ENCODE measurements at places on chromosomes 3 and 15.

DNA sequence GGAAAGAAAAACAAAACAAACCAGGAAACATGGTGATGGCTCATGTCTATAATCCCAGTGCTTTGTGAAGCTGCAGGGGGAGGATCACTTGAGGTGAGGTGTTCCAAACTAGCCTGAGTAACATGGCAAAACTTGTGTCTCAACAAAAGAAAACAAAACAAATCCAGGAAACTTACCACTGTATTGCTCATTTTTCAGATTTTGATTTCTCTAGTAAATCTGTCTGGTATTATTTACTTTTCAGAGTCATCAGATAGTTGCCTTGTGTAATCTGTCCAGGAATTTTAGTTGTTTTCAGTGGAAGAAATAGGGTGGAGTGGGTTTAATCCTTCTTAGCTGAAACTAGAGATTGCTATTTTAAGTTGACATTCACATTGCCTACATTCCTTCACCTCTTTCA is 91.8 kb upstream of the ALCAM start:
- DNase-seq: no peak

GRCh38 chr3:191963182-191963581 is 502.2 kb downstream of the PYDC2 start:
- DNase-seq: no peak

DNA sequence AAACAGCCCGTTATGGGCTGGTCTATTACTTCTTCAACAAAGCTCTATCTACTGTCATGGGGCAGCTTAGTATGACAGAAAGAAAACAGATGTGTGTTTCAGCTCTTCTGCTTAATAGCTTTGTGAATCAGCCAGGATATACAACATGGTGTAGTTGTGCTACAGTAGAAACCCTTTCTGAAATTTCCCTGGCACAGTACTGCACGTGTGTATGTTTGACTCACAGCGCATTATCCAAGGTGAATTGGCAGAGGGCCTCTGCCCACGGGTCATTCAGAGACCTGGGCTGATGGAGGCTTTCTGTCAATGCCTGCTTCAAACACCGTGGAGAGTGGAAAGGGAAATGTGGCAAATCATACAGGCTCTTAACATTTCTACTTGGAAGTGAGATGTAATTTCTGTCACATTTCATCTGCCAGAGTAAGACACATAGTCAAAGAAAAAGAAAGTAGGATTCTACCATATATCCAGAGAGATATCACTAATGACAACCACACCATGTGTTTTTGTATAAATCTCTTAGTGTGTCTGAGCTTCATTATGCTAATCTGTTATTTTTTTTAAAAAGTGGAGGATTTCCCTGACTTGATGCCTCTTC is 505.1 kb downstream of the CNTN4 start:
- DNase-seq: no peak

DNA sequence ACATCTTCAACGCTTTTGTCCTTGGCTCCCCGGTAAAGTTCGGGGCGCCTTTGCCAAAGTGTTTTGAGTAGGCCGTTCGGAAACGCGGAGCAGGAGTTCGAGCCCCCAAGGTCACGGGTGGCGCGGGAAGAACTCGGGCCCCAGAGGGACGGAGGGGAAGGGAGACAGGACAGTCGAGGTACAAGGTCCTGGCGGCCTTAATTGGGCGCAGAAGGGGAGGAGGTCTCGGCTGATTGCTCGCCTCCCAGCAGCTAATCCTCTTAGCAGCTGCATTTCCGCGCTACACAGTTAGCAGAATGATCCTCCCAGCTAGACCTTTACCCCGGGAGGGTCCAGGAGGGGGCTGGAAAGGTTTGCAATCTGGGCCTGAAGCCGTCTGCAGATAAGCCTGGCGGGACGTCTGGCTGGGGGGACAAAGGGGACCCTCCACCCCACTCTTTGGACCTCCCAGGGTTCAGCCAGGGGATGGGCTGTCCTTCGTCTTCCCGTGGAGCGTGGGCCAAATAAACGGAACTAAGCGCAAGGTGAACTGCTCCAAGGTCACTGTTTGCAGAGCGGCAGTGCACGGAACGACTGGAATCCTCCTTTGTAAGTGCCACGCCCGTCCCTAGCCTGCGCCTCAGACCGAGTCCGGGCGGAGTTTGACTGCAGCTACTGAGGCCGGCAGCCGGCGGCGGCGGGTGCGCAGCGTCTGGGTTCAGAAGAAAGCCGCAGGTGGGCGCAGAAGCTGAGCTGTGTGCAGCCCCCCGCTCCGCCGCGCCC is 7.2 kb downstream of the EOMES start:
- no peak for DNase-seq

DNA sequence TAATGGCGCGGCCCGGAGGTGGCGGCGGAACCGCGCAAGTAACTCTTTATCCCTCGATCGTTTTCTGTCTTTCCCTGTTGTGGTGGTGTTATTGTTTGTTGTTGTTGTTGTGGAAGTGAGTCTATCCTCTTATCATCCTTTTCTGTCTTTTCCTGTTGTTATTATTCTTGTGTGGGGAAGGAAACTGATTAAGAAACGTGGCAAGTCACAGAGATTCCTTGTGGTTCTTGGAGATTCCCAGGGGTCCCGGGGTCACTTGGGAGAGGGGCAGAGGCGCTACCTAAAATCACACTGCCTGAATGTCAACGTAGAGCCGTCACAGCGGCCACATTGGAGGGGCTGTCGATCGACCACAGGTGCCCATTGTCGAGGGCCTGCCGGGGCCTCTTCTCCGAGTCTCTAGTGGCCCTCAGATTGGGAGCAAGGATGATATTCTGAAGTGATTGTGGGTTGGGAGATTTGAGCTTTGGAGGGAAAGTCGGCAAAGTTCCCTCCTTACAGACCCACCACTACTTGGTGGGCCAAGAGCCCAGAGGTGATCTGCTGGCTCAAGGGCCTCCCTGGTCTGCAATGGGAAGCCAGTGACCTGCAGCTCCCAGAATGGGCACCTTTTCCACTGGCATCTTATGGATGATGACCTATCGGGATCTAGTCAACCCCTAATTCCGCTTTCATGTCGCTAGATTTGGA is 790 bp downstream of the PARP14 start:
- DNase-seq: no peak

DNA sequence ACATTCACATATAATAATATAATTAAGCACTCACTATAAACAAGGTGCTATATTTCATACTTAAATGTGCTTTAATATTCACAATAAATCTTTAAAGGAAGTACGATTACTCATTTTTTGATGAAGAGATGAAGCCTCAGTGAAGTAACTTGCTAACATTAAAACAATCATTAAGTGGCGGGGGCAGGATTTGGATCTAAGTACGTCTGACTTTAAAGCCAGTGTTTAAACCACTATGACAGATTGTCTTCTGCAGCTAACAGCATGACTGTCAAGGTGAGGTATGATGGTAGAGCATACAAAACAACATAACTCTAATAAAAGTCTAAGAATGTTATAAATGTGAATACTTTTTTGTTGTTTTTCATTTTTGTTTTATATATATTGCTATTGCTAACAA is 862.1 kb downstream of the ROBO1 start:
- DNase-seq: no peak

GRCh38 chr3:54882129-54882833 is 45.6 kb downstream of the LRTM1 start:
- DNase-seq: no peak

DNA sequence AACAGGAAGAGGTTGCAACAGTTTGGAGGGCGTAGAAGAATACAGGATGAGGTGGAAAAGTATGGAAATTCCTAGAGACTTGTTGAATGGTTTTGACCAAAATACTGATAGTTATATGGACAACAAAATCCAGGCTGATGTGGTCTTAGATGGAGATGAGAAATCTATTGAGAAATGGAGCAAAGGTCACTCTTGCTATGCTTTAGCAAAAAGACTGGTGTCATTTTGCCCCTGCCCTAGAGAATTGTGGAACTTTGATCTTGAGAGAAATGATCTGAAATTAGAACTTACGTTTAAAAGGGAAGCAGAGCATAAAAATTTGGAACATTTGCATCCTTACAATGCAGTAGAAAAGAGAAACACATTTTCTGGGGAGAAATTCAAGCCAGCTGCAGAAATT is 686.9 kb upstream of the GBE1 start:
- DNase-seq: no peak

- no peak for DNase-seq
Measured at GRCh38 chr15:70588613-70589012, 174.7 kb downstream of the UACA start.

DNA sequence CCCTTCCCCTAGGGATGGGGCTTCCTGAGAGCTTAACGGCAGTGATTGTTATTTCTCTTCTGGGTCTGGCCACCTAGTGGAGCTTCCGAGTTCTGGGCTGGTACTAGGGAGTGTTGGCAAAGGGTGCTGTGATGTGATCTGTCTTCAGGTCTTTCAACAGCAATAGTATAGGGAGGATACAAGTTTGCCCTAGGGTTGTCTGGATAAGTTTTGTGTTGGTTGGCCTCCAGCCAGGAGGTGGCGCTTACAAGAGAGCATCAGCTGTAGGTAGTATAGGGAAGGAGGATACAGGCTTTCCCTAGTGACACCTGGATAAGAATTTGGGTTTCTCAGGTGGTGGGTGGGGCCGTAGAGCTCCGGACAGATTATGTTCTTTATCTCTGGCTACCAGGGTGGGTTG is 19.2 kb upstream of the CPOX start:
- DNase-seq: no peak

DNA sequence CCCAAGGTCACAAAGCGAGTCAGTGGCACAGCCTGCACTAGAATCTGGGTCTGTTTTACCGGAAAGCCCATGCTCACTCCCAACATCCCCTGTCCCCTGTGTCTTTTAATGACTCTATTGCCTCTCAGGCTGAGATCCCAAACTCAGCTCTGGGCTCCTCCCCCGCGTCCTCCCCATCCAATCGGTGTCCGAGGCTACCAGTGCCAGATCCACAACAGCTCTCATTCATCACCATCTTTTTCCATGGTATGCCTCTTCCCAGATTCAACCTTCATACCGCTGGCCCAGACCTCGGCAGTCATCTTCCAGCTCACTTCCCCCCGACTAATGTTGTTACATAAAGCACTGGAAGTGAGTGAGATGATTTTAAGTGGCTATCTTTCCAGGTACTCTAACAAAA is 16.1 kb upstream of the KY start:
- DNase-seq: no peak

GRCh38 chr3:49840388-49840787 is 16.0 kb downstream of the TRAIP start:
- DNase-seq: no peak

- no peak for DNase-seq
Measured at GRCh38 chr15:98217356-98217755, 256.9 kb downstream of the ARRDC4 start.

GRCh38 chr3:112699436-112699978 is 58.6 kb upstream of the CCDC80 start:
- DNase-seq: no peak

GRCh38 chr3:48155122-48155521 is 33.1 kb downstream of the CDC25A start:
- DNase-seq: no peak

- no peak for DNase-seq
Measured at GRCh38 chr3:86815880-86816279, 175.1 kb downstream of the VGLL3 start.

DNA sequence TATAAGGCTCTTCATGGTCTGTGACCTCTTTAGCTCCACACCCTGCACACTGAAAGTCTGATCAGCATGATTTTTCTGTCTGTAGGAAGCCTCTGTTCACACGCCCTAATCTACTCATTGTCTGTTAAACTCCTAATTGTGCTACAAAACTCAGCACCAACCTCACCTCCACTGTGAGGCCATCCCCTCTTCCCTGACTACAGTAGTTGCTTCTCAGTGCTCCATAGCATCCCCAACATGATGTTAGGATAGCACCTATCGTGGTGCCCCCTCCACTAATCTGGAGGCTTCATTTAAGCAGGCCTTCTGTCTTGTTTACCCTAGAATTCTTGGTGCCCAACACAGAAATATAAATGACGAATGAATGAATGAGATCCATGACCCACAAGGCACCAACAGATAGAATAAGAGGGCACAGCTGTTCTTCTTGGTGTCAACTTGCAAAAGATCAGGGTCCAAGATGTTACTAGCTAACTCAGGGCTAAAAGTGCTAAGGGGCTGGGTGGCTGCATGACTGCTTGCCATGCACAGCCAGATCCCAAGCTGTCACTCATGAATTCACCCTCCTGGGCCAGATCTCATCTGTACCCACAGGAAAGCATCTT is 55.2 kb upstream of the HEG1 start:
- no peak for DNase-seq

GRCh38 chr3:40377822-40378221 is 9.2 kb upstream of the ENTPD3 start:
- no peak for DNase-seq

- DNase-seq: no peak
Measured at GRCh38 chr15:64695561-64695992, 79.8 kb downstream of the RBPMS2 start.

- no peak for DNase-seq
Measured at GRCh38 chr3:81045246-81045645, 716.2 kb downstream of the GBE1 start.

- no peak for DNase-seq
Measured at GRCh38 chr15:90705212-90705611, 11.9 kb upstream of the BLM start.

GRCh38 chr15:88695101-88695500 is 56.3 kb downstream of the ISG20 start:
- DNase-seq: no peak

DNA sequence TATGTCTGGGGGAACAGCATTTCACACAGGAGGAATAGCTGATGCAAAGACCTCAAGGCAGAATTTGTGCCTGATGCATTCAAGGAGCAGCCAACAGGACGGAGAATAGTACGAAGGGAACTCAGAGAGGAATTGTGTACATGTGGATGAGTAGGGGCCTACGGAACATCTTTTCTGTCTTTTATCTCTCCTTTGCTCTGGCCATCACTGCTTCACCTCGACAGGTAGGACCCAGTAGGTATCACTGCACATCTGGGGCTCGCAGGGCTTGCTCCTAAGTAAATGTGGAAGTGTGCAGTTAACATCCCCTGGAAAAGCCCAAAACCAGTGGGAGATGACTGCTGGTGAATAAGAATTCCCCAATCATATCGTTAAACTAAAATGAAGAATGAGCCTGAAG is 56.4 kb upstream of the POU1F1 start:
- no peak for DNase-seq

DNA sequence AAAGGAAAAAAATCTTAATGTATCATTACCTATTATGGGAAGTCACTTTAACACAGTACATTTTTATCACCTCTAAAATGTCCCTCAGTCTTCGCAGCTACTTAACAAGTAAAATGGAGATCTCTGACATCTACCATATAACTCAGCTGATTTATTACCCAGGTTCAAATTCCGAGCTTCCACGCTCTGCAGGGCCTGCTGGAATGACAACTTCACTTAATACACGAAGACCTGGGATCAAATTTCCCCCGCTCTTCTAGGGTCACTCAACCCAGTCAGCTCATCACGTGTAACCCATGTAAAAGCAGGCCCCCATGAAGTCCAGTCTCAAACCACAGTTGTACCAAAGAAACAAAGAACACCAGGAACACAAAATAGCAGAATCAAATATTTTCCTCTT is 44.2 kb upstream of the ACP3 start:
- DNase-seq: no peak

- peak; percentile 28 for DNase-seq
Measured at GRCh38 chr15:66603301-66604179, 37.7 kb upstream of the LCTL start.

Data from KG1 (cell line).